ENCODE measurements at places on chromosomes 5 and 9. TPM values are rescaled to one million over a fixed set of nuclear protein-coding genes. Genes with fewer than 3 reads are reported as not detected.

Gene SVEP1
- polyA plus RNA-seq = 0.52 TPM

Gene EPB41L4A
- polyA plus RNA-seq = 5.2 TPM

Gene CDC14B
- polyA plus RNA-seq = 6.7 TPM

Gene SUSD3
- 31.0 TPM for polyA plus RNA-seq

Gene TNPO1
- polyA plus RNA-seq = 14.6 TPM
